ENCODE measurements at places on chromosomes 12 and 14.

DNA sequence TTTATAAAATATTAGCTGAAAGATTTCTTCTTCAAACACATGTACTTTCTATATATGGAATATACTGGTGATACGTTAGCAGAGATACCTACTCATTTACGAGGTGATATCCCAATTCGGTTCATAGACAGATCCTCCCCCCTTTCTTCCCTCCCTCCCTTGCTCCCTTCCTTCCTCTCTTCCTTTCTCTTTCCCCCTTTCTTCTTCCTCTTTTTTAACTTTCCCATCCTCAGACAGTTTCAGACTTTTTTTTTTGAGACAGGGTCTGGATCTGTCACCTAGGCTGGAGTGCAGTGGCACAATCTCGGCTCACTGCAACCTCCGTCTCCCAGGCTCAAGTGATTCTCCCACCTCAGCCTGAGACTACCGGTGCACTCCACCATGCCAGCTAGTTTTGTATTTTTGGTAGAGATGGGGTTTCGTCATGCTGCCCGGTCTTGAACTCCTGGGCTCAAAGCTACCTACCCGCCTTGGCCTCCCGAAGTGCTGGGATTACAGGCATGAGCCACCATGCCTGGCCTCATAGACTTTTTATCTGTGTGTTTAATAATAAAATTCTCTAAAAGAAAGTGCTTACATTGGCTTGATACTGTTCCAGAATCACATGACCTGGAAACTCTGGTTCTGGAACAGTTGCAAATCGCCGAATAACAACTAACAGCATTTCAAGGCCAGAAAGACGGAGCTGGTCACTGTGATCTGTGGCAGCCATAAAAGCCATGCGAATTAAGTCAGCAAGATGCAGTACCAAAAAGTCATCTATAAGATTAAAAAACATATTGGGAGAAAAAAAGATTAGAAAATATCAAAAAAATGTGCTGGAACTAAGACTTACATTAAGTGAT, 99.2 kb downstream of the HEATR5A start:
- DNase-seq: no peak

- no peak for DNase-seq
These were observed 605 bp downstream of the PAH start for GRCh38 chr12:102916252-102917025.

DNA sequence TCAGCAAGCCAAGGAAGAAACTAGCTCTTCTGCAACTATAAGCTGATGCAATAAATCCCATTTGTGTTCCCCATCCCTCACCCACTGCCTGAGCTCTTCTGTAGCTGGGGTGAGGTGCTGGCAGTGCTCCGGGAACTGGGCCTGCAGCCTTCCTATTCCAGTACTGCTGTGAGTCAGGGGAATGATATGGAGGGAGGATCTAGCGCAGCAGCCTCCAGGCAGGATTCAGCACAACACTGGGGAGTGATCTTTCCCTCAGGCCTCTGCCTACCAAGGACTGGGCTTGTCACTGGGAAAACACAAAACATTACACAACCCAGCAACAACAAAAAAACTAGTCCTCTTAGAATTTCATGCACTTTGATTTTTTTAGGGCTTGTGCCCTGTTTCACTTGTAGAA, 58.7 kb downstream of the ST8SIA1 start:
- DNase-seq: peak; percentile 97

GRCh38 chr12:125983094-125983783, 918.0 kb downstream of the AACS start:
- peak; percentile 17 for DNase-seq

GRCh38 chr12:65248656-65249633, 29.5 kb upstream of the MSRB3 start:
- no peak for DNase-seq

- no peak for DNase-seq
These were observed 278.8 kb downstream of the ZFP36L1 start for GRCh38 chr14:68513838-68514607.

- no peak for DNase-seq
These were observed 81.2 kb downstream of the RIMBP2 start for GRCh38 chr12:130634866-130635265.

DNA sequence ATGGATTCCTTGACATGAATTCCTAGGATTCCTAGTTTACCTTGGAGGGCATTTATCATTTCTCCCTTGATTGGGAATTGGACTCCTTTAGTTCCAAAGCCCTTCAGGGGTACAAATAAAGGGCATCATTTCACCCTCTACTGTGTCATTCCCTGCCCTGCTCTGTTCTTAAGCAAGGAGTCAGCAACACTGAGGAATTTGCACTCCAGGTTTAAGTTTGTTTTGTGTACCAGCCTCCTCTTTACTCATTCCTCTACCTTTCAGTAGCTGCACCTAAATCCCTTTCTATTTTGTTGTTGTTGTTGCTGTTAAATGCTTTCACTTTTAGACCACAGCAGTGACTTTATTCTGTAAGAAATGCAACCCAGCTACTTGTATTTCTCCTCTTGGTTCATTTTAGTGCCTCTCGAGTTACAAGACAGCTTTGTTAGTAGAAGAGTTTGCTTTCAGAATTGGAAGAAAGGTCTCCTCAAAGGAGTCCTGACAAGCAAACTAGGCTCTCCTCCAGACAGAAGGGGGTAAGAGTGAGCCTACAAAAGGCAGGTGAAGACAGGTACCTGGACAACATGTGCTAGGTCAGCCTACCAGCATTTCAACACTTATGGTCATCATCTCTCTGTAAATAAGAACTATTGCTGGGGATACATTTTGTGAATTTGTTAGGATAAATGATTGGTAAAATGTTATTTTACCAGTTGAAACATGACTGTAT, 90.0 kb downstream of the RMST start:
- DNase-seq: no peak

DNA sequence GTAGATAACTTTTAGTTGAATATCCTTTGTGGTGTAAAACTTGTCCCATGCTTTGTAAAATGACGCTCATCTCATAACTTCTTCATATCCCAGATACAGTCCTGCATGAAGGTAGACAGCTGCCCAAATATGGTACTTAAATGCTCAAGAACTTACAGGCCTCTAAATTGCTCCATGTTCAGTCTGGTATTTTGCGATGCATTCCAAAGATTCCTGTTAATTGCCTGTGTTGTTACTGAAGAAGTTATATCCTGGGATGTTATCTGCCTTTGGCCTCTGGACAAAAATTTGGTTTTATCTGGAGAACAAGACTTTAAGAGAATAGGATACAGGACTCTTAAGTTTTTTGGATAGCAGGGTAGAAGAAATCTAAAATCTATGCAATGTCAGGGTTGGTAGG, 473.0 kb downstream of the PCNX1 start:
- DNase-seq: no peak

DNA sequence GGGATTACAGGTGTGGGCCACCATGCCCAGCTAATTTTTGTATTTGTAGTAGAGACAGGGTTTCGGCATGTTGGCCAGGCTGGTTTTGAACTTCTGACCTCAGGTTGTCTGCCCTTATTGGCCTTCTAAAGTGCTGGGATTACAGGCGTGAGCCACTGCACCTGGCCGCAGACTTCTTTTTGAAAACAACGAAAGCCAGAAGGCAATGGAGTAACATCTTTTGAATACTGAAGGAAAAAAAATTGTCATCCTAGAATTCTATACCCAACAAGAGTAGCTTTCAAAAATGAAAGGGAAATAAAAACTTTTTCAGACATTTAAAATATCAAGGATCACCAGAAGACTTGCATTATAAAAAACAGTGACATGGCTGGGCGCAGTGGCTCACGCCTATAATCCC, 38.7 kb upstream of the CTDSP2 start:
- no peak for DNase-seq

DNA sequence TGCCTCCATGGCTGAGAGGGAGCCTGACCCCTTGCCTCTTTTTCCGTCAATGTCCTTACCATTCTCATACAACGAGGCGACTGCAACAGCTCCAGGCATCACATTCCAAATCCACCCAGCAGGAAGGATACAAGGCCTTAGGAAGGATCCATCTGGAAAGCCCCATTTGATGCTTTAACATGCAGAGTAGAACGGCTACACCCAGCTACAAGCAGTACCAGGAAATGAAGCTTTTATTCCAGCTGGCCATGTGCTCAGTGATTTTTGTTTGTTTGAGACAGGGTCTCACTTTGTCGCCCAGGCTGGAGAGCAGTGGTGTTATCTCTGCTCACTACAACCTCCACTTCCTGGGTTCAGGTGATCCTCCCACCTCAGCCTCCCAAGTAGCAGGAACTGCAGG, 124.8 kb downstream of the TMEM132D start:
- DNase-seq: no peak

- no peak for DNase-seq
These were observed 202.2 kb upstream of the HMGA2 start for GRCh38 chr12:65622056-65622455.

- DNase-seq: no peak
These were observed 109.6 kb downstream of the FOXN3 start for GRCh38 chr14:89307409-89307808.

GRCh38 chr12:26153421-26154154, 28.8 kb upstream of the BHLHE41 start:
- DNase-seq: peak; percentile 97

- no peak for DNase-seq
These were observed 21.7 kb upstream of the KICS2 start for GRCh38 chr12:64243809-64244208.

DNA sequence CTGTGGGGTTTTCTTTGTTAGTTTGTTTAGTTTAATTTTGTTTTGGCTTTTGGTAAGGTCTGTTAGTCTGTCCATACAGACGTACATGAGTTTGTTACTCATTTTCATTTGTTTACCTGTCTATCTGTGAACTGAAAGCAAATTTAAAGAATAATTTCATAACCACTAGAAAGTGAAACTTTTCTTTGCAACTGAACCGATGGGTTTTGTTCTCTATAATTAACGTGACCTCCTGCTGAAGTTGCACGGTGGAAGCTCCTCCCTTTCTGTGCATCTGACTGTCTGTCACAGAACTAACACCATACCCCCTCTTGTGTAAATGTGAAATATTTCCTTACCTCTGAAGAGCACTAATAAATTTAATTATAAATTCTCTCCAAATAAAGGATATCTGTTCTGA, 595.5 kb downstream of the GALC start:
- DNase-seq: no peak

DNA sequence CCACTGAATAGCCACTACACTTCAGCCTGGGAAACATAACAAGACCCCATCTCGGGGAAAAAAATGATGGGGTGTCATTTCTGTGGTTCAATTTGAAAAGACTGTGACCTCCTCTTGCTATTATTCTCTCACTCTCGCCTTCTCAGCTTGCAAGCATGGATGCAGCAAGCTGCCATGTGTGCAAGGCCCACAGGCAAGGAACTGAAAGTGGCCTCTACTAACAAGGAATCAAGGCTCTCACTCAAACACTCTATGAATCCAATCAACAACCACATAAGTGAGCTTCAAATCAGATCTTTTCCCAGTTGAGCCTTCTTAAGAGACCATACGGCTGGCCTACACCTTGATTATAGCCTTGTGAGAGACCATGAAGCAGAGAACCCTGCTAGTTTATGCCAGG, 17.9 kb upstream of the DHRS7 start:
- no peak for DNase-seq

DNA sequence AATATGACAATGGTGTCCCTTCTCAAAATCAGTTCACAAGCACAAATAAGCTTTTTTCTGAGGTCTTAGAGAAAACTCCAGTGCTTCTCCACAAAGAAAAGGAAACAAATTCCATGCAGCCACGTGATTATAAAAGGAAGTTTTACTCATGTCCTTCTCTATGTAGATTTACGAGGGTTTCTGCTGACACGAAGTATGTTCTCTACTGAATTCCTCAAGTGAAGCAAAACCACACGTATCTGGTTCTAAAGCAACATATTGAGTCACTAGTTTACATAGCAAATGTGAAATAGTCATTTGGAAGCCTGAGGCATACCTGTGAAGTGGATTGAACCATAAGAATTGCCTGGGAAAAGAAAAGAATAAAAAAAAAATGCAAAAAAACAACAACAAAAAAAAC, 31.9 kb downstream of the BMP4 start:
- peak; percentile 88 for DNase-seq

- DNase-seq: peak; percentile 61
These were observed 231.4 kb downstream of the PCNX1 start for GRCh38 chr14:71138448-71139293.

DNA sequence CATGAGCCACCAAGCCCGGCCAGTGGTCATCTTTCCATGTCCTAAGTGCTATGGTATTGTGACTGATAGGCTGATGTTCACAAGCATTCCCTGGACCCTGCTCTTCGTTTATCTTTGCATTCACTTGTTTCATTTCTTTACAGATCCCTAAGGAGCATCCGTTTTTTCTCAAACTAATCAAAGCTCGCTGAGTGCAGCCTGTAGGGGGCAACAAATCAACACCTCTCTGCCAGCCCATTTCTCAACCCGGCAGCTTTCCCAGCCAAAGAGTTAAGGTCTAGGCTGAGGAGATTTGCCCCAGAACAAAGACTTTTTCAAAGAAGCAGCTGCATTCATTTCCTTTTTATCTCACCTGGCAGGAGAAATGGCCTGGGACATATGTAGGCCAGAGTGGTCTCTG, 12.1 kb downstream of the SIRT4 start:
- peak; percentile 35 for DNase-seq

- no peak for DNase-seq
These were observed 20.7 kb upstream of the NEK9 start for GRCh38 chr14:75147423-75148071.

GRCh38 chr12:7042842-7043241, 17.7 kb upstream of the C1S start:
- DNase-seq: peak; percentile 46

DNA sequence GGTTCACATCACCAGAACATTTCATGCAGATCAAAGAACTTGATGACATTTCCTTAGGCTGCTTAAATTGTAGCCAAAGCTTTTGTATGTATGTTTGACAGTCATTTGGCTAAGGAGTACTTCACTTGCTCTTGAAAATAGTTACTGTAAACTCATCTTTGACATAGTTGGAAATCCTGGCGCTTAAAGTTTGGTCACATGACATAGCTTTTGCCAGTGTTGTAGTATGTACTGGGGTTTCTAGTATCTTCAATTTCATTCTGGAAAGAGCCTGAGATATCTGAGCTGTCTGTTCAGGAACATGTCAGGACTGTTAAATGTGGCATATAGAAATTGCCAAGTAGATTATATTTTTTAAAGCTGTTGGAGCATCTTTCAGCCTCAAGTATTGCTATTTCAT, 55.7 kb downstream of the WDR20 start:
- DNase-seq: no peak

GRCh38 chr14:100129161-100129589, 30.3 kb downstream of the DEGS2 start:
- DNase-seq: no peak

All from HT1080 (cell line).